ENCODE measurements at places on chromosomes 2 and 18.
A peak's percentile ranks its signal among the peaks of the same experiment; 100 is the strongest.

DNA sequence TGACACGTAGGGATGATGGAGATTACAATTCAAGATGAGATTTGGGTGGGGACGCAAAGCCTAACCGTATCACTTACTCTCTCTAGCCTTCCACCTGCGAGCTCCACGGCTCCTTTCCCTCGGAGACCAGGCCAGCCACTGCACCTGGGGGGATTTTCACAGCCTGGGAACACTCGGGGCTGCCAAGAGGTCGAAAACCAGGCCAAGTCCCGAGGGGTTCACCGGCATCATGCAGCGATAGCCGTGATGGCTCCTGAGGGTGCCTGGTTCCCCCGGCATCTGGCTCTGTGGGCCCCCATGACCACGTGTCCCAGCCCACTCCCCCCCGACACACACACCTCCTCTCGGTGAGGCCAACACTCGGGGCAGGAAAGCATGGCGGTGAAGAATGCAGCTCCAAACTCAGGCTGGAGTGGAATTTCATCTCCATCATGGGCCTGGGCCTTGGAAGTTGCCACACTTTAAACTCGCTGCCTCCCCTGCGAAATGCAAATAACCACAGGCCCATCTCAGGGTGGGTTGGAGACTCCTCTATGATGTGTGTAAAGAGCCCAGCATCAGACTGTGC is 32.6 kb downstream of the ADCY3 start:
- no peak for DNase-seq

GRCh38 chr2:96665083-96665569 is 22.6 kb downstream of the FER1L5 start:
- peak; percentile 98 for DNase-seq

DNA sequence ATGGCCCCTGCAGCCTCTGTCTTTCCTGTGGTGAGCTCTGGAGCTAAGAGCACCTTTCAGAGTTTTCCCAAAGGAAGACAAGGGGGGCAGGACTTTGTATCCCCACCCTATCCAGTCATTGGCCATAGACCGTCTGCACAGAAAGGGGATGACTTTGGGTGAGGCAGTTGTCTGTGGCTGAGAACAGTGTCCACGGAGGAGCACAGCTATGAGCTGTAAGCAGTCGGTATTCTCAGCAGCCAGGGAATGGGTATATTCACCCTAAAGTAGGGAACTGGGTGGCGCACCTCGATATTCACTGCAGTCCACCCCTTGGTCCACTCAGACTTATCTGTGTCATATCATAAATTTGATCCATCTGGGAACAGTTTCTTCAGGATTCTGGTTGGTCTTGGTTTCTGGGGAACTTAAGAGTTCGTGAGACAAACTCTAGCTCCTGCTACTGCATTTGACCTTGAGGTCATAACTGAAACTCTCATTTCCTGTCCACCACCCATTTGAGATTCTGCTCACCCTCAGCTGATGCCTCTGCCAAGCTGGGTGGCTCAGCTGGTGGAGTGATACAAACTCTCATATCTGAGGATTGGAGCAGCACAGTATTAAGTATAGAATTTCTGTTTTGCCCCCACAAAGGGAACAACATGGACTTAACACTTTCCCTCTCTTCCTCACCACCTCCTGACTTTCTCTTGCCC is 45.2 kb upstream of the SCG2 start:
- DNase-seq: no peak

DNA sequence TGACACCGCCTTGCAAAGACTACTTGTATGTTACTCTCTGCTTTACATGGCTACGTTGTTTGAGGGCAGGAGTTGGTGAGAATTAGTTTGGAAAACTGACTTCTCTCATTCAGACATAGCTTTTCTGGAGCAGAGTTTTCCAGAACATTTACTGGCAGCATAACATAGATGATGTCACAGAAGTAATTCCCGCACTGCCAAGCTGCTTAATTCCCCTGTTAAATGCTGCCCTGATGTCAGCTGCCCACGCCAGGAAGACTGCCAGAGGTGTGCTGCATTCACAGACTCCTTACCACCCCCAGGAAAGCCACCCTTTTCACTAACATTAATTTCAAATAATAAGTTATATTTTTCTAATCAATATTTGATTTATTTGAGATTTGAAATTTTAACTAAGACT is 24.7 kb upstream of the PTPN2 start:
- peak; percentile 26 for DNase-seq

GRCh38 chr2:229930656-229931055 is 8.4 kb downstream of the FBXO36 start:
- no peak for DNase-seq

DNA sequence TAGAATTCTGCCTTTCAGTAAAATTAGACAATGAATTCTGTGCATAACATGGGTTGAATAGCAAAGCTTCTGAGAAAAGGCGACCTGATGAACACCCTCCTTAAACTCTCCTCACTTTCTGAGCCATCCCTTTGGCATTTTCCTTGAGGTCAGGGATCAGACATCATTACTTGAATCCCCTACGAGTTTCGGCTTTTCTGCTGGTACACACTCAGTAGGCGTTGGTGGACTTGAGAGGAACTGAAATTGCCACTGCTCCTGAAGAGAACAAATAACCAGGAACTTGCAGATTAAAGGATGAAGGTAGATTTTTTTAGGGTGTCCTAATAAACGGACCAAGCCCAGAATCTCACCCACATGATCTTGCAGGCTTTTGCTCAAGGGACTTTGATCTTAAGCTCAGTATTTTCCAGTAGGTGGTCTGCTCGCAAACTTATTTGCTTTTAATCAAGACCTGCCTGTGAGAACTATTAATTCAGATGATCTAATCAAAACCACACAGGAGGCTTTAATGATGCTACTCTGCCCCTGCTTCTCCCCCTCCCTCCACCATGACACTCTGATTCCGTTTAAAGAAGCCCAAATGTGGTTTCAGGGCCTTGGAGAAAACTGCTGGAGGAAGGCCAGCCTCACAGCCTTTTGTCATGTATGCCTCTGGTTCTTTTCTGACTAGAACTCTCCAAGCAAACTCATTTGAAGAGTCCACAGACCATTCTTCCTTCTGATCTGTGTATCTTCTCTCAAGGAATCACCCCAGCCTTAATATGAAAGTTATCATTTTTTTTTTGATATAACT is 124.9 kb downstream of the PRKCE start:
- DNase-seq: peak; percentile 52

DNA sequence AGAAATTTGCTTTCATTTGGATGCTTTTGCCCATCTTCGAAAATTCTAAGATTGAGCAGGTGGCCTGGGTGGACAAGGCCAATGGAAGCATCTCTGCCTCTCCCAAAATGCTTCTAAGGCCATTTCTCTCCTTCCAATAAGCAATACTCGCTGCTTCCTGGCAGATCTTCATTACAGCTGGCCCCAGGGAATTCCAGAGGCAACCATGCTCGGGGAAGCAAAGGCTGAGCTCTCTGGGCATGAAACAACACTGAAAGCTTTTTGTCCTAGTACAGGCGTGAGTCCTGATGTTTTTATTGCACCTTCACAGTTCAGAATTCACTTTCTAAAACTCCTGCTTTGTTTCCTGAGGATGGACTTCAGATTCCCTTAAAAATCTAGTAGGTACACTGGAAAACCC is 11.8 kb upstream of the NEDD4L start:
- DNase-seq: no peak

- DNase-seq: no peak
Measured at GRCh38 chr18:57426187-57426586, 9.0 kb upstream of the ONECUT2 start.
